ENCODE measurements at places on chromosomes 13 and 19.

- DNase-seq, result no peak
Measured at GRCh38 chr19:1102407-1103131, 1.2 kb upstream of the GPX4 start.

DNA sequence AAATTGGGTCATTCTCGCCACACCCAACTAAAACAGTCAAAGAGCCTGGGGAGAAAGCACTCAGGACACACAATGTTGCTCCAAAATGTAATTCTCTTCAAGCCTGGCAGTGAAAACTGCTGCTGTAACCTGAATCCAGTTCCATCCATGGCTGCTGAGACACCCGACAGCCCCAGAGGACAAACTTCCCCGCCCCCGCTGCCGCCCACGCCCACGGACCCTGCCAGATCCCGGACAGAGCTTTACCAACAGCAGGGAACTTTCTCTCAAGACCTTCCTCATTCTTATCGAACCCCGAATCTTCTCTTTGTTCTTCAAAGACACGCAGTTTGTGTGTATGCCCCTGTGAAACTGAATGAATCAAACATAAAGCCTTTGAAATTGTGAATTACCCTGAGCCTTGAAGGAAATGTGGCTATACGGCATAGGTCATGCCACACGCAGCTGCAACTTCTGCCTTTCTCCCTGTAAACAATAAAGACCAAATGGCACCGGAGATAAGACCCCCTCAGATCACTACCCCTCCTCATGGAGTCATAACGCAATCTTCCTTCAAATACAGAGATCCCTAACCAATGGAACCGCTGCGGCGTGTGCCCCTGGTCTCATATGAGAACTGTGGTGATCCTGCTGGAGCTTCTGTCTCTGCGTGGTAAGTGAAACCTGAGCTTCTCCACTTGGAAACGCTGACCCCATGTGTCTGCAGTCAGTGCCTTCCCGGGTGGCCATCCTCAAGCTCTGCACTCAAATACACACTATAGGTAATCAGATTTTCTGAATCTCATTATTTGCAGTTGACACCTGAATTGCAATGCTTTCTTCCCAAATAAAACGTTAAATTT, 4.8 kb upstream of the LAMP1 start:
- peak; percentile 16 for DNase-seq

- no peak for DNase-seq
Measured at GRCh38 chr13:21006141-21007005, 55.0 kb downstream of the LATS2 start.

DNA sequence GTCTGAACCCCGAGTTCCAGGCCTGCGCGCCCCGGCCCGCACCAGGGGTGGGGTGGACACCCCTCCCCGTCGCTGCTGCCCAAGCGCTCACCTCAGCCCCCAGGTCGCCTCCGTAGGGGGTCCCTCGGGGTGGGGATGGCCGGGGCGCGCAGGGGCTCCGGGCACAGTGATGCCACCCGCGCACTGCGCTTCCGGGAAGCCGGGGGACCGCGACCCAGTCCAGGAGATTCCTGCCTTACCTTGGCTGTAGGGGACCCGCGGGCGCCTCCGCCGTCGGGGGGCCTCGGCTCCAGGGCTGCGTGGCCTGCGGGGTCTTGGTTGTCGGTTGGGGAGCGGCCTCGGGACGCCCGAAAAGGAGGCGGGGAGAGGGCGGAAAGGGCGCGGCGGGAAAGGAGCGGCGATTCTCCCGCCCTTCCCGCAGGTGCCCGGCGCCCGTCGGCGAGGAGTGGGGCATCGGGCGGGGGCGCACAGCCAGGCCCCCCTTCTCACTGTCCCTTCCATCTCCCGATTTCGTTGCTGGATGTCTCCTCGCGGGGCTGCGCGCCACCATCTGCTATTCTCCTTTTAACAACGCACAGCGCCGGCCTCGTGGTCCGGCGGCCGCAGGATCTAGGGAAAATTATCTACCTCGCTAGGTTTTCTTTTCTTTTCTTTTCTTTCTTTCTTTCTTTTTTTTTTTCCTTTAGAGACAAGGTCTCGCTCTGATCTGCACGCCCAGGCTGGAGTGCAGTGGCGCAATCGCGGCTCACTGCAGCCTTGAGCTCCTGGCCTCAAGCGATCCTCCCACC, at the start of gene KEAP1:
Gene KEAP1 (minus strand): TSS at position 355 of the 788 bp plus-strand sequence. CDS start 3,323 bp downstream, outside the sequence.
- DNase-seq, result peak; percentile 49
